ENCODE measurements at places on chromosomes 4 and X. TPM values are rescaled to one million over a fixed set of nuclear protein-coding genes. Genes with fewer than 3 reads are reported as not detected.

DNA sequence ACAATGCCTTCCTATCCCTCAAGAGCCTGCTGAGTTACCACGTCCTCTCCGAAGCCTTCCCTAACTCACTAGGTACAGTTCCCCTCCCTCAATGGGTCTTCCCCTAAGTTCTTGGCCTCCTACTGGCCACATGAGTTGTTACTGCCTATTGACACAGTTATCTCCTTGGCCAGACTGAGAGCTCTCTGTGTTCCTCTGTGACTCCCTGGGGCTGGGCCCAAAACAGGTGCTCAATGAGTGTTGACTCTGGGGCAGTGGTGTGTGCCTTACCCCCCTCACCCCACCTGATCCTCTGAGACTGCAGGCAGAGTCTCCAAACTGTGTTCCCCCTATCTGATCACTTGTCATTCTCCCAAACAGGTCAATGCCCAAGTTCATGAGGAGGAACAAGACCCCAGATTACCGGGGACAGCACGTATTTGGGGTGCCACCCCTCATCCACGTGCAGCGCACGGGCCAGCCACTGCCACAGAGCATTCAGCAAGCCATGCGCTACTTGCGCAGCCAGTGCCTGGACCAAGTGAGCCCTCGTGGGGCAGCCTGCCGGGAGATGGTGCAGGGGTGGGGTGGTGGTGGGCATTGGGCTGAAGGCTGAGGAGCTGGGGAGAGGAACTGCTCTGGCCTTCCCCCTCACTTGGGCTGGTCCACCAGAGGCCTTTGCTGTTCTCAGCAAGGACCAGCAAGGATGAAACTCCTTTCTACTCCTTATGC is 72.6 kb downstream of the STARD8 start:
- no peaks in the 10 kb centered on the region for H3K4me1 ChIP-seq
- H3K27me3 ChIP-seq, result no peaks in the 10 kb centered on the region
- no peak for DNase-seq

- no peaks in the 10 kb centered on the region for H3K4me1 ChIP-seq
- no peak overlapping the region for H3K4me3 ChIP-seq
- H3K27ac ChIP-seq, result no peak overlapping the region
- H3K36me3 ChIP-seq, result no peaks in the 10 kb centered on the region
These were observed 31.6 kb downstream of the CD40LG start for GRCh38 chrX:136679531-136679930.

DNA sequence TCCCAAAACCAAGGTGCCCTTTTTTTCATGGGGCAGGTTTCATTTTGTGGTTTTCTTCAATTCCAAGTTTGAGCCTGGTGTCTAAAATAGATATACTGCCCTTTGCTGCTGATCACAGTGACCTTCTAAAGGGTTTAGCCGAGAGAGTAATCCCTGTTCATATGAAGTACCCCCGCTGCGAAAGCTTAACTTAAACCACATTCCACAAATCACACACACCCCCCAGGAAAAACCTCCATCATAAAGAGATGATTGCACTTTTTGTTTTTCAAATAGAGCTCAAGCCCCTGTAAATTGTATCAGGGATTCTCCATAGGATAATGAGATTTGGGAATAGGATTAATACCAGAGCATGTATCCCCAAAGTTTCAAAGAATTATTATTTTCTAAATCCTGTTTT is 90.8 kb downstream of the USP46 start:
- no peak overlapping the region for H3K27ac ChIP-seq
- H3K27me3 ChIP-seq, result peaks cover 2% of the 10 kb centered on the region
- H3K36me3 ChIP-seq, result no peaks in the 10 kb centered on the region
- H3K4me1 ChIP-seq, result no peaks in the 10 kb centered on the region

Gene CRLF2
- total RNA-seq, result 0.67 TPM
